NCI-H187 treated with DMSO at 0.1 percent for 48 hours (cell line): ENCODE measurements at places on chromosomes 2 and 18.

GRCh38 chr18:22173928-22174301, 4.5 kb downstream of the GATA6 start:
- DNase-seq, result no peak

GRCh38 chr2:174692256-174692919, 71.9 kb downstream of the CHRNA1 start:
- no peak for DNase-seq

DNA sequence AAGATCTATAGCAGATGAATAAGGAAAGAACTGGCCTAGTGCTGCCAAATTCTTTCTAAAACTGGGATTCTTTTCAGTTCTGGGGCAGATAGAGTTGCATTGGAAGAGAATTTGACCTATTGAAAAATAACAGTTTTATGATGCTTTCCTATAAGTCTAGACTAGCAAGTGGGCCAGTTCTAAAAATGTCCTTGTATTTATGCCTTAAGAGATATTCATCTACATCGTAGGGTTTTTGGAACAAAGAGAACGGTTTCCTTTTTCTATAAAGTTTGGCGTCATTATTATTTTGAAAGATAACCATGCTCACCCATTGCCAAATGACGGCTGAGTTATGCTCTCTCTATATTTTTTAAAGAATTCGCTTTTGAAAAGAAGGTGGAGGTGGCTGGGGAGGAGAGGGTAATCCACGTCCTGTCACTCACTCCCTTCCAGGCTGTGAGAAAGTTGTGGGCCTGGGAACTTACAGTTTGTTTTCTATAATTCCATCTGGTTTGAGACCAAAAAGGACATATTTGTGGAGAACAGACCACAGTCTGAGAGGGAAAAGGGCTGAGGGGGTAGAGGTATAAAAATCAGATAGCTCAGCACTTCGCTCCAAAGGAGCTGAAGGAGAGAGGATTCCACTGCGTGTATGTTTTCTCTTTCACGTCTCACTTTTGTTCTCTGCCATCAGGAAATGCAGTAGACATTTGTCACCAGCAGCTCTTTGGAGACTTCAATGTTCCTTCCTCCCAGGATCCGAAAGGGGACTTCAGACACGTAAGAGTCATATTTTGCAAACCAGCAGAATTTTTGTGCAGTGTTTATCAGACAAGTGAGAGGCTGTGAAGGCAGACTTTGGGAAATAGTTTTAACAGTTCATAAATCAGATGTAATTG, 281.9 kb upstream of the FN1 start:
- no peak for DNase-seq

GRCh38 chr2:23404426-23404825, 19.4 kb downstream of the KLHL29 start:
- no peak for DNase-seq

GRCh38 chr18:73136134-73136533, 268.3 kb upstream of the NETO1 start:
- no peak for DNase-seq

DNA sequence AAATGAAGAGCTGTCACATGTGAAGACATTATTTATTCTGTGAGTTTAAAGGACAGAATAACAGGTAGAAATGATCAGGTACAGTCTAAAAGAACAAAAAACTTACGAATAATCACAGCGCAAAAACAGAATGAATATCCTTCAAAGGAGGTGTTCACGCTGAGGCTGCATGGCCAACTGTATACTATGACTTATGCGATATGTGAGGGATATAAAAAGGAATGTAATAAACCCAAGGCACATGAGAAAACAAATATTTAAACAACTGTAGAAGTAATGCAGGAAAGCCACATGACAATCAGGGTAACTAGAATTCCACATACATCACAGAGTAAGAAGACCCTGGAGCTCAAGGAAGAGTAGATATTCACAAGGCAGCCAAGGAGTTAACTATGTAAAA, 81.3 kb downstream of the RTTN start:
- DNase-seq, result no peak

- DNase-seq, result no peak
These were observed 203.2 kb downstream of the SH3RF3 start for GRCh38 chr2:109331896-109332848.

DNA sequence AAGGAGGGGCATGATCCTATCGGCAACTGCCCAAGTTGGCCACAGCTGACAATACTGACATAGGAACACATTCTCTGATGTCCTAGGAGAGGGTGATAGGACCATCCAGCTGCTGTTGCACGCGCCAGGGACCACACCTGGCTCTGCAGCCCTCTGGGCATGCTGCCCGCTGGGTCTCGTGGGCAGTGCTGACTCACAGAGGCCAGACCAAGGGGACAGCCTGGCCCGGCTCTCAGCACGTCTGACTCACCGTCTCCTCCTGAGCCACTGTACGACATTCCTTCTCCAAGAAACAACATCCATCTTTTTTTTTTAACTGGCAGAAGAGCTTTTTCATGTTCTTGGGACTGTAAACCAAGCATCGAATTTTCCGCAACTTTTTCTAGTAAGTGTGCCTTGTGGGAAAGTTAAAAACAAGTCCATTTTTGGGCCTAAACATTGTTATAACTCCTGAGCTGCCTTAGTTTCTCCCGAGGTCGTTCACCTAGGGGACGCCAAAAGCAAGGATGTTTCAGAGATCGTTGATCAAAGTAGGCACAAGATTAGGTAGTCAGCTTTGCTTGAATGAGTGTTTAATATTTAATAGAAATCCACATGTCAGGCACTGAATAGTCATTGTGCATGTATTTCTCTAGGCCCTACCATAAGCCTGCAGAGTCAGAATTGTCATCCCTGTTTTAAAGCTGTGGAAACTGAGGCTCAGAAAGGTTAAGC, 100.3 kb downstream of the TTC32 start:
- DNase-seq, result no peak

GRCh38 chr18:8081267-8081666, 514.2 kb downstream of the PTPRM start:
- DNase-seq, result no peak

GRCh38 chr2:61658841-61659780, 121.0 kb upstream of the XPO1 start:
- no peak for DNase-seq

DNA sequence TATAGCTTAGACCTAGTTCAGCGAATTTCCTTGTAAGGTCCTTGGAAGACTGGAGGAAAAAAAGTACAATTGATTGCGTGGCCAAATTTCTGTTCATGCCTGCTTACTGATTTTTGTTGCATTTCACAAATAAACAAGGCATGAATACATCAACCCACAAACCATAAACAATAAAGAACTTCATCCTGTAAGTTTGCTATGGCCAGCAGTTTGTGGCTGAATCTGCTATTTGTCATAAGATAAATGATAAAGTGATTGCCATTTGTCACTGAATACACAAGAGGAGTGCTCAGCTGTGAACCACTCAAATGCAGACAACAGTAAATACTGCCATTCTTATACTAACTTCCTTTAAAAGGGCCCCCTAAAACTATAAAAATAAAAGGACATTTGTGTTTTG, 259.5 kb downstream of the CCDC178 start:
- DNase-seq, result no peak

DNA sequence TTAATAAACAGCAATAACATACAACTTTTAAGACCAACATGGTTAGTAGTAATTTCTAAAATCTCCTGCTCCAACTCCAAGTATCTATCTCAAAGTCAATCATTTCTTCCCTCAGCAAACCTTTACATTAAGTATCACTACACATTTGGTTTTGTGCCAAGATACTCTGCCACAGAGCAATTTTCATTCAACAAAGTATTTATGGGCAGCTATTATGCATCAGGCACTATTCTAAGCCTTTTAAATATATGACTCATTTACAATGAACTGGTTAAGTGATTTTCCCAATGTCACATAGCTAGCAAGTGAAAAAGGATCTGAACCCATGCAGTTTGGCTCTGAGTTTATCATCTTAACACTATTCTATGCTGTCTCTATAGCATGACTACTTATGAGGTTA, 264.3 kb downstream of the NOL4 start:
- no peak for DNase-seq

DNA sequence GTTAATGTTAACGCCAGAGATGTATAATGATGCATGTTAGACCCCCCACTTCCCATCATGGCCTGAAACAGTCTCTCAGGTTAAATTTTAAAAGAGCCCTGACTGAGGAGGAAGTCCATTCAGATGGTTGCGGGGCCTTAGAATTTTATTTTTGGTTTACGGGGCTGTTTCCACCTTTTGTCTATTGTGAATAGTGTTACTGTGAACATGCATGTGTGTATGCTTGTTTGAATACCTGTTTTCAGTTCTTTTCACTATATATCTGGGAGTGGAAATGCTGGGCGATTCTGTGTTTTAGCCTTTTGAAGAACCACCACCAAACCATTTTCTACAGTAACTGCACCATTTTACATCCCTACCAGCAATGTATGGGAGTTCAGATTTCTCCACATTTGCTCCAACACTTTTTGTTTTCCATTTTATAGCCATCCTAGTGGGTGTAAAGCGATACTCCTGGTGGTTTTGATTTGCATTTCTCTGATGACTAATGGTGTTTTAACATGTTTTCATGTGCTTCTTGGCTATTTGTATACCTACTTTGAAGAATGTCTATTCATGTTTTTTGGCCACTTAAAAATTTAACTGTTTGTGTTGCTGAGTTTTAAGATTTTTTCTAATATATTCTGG, 133.0 kb downstream of the MYO3B start:
- peak; percentile 3 for DNase-seq

DNA sequence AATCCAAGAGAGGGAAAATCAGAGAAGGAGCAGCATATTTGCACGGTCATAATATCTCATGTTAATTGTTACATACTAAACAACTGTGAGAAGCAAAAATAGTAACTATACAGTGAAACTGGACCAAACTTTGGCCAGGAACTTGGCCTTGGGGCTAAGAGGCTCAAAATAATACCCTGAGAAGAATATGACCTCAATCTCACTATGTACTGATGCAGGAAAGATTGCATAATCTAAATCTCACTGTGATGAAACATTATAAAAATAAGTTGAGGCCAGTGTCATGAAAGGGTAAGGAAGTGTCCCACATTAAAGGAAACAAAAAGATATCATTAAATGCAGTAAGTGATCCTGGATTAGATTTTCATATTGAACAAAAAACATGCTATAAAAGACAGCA, 36.5 kb downstream of the ZRANB3 start:
- DNase-seq, result no peak

- DNase-seq, result no peak
These were observed 183.3 kb upstream of the TRIB2 start for GRCh38 chr2:12533337-12534005.

DNA sequence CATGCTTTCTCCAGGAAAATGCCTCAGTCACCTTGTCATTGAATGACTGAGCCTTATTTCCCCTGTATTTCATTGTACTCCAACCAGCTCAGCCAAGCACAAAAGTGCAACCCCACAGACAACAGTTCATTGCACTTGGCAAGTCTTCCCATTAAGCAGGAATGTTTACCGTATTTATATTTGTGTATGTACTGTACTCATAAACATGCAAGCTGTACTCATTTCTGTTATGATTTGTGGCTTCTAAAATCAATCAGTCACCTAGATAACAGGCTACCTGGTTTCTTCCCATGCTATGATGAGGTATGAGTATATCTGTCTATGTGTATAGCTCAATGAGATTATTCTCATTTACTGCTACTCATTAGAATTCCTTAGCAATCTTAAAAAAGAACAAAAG, 505.5 kb upstream of the FAM98A start:
- no peak for DNase-seq

DNA sequence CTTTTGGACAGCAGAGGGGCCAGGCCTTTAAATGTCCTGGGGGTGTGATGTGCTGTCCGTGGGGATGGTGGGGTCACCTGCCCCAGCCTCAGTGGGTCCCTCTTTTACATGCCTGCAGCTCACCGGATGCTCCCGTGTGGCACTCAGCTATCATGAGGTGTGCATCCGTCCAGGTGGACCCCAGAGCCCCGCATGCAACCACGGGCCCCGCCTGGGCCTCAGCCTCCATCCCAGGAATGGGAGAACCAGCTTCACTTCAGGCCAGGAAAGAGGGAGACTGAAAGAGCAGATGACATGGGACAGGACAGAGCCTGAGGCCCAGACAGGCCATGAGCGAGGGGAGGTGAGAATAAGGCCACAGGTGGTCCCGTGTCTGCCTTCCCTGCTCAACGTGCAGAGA, 37.5 kb downstream of the RAMP1 start:
- no peak for DNase-seq

GRCh38 chr2:122193622-122194021, 438.2 kb downstream of the TSN start:
- no peak for DNase-seq

GRCh38 chr2:106847366-106847765, 38.6 kb downstream of the ST6GAL2 start:
- DNase-seq, result no peak

- no peak for DNase-seq
These were observed 180.5 kb upstream of the DTNA start for GRCh38 chr18:34529358-34530335.

DNA sequence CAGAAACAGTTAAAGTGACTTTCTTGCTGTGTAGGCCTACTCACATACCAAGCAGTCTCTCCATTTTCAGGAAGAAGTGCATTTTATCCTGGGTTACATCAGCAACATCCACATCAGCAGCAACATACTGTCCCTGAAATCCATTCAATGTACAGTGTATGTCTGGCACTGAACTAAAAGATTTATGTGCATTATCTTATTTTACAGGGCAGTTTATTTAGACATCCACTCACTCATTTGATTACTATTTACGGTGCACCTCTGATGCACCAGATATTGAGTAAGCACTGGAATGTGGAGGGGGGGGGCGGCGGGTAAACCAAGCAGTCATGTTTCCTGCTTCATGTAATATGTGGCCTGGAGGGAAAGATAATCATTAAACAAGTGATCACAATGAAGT, 1128.2 kb downstream of the BCL11A start:
- DNase-seq, result no peak

DNA sequence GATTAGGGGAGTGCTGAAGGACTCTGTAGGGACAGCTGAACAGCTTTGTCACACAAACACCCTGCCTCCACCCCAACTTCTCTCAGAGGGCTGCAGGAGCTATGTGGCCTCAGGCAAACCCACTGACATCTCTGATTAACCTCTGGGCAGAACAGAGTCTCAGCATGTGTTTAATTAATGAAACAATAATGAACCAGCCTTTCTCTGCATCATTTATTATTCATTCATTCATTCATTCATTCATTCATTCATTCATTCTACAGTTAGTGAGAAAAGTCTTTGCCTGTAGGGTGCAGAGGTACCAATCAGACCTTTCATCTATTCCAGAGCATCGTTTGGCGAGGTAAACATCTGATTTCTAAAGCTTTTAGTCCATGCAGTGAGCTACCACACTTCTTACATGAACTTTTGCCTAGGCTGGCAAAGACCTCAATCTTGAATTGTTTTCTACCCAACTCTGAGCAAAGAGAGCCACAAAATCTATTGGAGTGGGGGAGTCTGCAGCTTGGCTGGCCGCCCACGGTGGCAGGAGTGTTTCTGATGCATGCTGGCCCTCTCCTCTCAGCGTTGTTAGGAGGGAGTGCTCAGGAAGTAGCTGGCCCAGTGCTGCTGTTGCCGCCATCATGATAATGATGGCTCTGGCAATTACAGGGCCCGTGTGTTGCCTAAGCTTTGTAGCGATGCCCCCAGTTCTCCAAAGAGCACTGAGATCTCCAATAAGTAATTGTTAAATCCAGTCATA, 198.9 kb downstream of the SMAD7 start:
- no peak for DNase-seq

- DNase-seq, result no peak
These were observed 156.0 kb upstream of the TWIST2 start for GRCh38 chr2:238691596-238692491.
